Heart left ventricle (tissue), 16 donors: ENCODE measurements at places on chromosomes 16 and 17. TPM values are rescaled to one million over a fixed set of nuclear protein-coding genes. Genes with fewer than 3 reads are reported as not detected.

GRCh38 chr17:73297934-73298861, 13.6 kb downstream of the CDC42EP4 start:
- DNase-seq, result no peak

DNA sequence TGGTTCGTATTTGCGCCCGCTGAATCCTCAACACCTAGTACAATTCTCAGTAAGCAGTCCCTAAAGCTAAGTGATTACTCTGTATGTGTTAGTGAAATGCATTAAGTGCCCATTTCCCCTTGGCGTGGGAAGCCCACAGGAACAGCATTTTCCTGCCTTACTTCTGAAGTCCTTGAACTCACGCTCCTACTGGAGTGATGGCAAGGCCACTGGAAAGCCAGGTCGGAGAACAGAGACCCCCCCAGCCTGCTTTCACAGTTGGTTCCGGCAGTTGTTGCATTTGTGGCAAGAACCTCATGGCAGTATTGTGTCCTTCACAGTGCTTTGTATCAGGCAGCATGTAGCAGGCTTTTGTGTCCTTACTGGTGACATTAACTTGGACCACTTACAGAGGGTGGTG, 340.7 kb downstream of the CDH13 start:
- no peak for DNase-seq

GRCh38 chr17:70613681-70614080, 444.3 kb downstream of the KCNJ2 start:
- no peak for DNase-seq

DNA sequence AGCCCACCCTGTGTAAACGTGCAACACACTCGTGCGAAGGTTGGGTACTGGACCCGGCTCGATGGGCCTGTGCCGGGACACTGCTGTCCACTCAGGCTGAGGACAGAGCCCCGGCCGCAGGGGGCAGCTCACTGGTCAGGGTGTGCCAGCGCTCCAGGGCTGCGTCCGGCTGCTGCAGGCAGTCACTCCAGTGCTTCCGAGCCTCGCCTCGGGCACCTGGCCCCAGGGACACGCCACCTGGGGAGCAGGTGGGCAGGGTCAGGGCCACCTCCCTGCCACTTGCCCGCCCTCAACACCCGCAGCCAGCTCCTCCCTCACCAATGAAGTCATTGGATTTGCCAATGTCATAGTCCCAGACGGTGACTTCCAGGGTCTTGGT, 4.7 kb downstream of the DOC2A start:
- no peak for DNase-seq

Gene SHISA9
- total RNA-seq, result 0.38 TPM

Gene FBF1
- total RNA-seq, result 1.5 TPM

DNA sequence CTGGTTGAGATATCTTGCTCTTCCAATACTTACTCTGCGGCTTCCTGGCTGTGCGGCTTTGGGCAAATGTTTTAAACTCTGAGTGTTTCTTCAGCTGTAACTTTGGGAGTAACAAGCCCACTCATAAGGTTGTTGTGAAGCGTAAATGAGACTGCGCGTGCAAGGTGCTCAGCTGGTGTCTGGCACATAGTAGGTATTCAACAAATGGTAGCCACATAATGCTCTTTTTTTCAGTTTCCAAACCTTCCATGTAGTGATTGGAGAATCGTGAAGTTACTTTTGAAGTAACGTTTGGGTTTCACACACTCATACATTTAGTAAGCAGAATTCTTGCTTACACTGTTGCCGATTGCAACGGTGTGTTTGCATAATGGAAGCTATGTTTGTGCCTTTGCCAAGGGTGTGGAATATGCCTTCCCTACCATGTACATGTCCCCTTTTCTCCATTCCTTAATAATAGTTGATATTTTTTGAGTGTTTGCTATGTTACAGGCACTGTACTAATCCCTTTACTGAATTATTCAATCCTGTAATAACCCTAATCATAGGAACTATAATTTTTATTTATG, 829 bp downstream of the DHRS7B start:
- DNase-seq, result no peak

GRCh38 chr16:84481051-84481735, 23.3 kb downstream of the MEAK7 start:
- DNase-seq, result no peak

DNA sequence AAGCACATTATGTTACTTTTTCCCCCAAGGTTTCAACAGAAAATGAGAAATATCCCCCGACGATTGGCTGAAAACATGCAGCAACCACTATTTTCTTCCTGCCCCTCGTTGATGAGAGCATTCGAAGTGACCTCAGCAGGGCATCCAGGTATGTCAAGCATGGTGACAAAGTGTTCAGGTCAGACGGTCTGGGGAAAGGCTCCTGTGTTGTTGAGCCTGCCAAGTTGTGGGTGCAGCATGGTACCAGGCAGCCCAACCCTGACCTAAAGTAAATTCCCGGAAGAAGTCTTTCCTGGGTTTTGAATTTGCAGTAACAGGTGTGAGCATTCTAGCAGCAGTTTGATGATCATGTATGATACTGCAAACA, 51.7 kb upstream of the SEC14L1 start:
- no peak for DNase-seq

Gene ENKD1
- total RNA-seq, result 11.5 TPM

GRCh38 chr17:50818261-50818660, 17.1 kb upstream of the WFIKKN2 start:
- DNase-seq, result no peak

DNA sequence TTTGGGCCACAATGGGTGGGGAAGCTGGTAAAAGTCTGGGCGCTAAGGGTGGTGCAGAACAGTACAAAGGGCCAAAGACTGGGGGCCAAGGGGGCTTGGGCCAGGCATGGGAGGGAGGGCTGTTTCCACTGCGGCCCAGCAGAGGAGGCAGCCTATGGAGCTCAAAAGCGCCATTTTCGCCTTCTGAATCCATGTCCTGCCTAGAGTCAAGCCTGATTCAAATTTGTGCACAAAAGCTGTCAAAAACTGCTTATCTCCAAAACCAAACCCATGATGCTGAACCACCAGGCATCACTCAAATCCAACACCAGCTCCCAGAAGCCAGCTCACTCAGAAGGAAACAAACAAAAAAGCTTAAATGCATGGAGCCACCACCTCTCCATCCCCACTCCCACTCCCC, 16.0 kb downstream of the COG7 start:
- no peak for DNase-seq

Gene TP53TG3C
- total RNA-seq, result not detected

Gene NLRC3
- 1.2 TPM for total RNA-seq

GRCh38 chr17:8859804-8860430, 7.6 kb downstream of the PIK3R6 start:
- DNase-seq, result no peak

Gene ETV4
- total RNA-seq, result 0.72 TPM

GRCh38 chr17:74053712-74054078, 149.8 kb upstream of the RPL38 start:
- DNase-seq, result no peak

Gene CHST5
- total RNA-seq, result 0.50 TPM

GRCh38 chr17:41002814-41003213, 3.1 kb upstream of the KRTAP3-2 start:
- no peak for DNase-seq

- no peak for DNase-seq
These were observed 443.4 kb upstream of the SOX9 start for GRCh38 chr17:71677439-71677838.

DNA sequence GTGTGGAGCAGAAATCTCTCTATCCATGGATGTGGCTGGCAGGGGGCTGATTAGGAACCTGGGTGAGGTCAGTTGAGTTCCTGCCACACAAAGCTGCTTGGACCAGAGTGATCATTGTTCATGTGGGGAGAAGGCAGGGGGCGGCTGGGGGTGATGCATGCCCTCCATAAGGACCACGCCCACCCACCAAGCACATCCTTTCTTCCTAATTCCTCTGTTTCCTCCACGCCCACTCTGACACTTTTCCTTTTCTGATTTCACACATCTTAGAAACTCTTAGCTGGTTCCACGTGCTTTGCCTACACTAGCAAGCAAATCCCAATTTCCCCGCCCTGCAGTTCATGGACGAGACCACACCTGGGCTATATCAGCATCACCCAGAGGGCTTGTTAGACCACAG, 108.5 kb downstream of the SDK2 start:
- DNase-seq, result no peak

Gene OR1F1
- not detected for total RNA-seq

DNA sequence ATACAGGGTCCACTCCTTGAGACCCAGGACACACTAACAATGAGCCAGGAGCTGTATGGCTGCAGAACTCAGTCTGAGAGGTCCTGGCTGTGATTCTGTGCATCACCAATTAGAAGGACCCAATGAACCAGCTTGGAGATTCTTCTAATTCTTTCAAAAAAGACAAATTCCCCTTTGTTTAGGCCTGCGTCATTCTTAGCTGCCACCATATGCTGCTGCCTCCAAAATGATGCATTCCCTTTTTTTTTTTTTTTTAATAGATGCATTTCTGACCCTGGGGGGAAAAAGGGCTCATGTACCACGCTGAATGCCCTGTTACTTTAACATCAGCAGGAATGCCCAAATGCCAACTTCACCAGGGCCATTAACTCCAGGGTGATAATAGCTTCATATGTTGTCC, 28.5 kb downstream of the EMP2 start:
- DNase-seq, result no peak

- DNase-seq, result no peak
These were observed 279.7 kb downstream of the SLC39A11 start for GRCh38 chr17:72812823-72813222.

DNA sequence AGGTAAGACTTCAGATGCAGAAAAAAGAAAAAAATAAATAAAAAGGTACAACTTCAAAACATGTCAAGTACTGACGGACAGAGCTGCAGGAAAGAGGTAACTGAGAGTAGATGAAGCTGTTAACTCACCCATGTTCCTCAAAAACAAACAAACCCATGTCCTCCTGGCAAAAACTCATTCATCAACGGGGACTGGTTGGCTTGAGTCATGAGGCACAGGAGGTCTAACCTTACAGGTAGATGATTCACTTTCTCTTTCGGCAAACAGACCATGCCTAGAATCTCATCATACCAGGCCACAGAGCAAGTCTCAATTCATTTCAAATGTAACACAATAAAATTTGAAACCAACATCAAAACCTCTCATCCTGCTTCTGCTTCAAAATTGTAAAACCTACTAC, 12.3 kb upstream of the FASN start:
- no peak for DNase-seq

Gene TMC6
- 93.6 TPM for total RNA-seq

Gene ABCA10
- total RNA-seq, result 3.2 TPM

DNA sequence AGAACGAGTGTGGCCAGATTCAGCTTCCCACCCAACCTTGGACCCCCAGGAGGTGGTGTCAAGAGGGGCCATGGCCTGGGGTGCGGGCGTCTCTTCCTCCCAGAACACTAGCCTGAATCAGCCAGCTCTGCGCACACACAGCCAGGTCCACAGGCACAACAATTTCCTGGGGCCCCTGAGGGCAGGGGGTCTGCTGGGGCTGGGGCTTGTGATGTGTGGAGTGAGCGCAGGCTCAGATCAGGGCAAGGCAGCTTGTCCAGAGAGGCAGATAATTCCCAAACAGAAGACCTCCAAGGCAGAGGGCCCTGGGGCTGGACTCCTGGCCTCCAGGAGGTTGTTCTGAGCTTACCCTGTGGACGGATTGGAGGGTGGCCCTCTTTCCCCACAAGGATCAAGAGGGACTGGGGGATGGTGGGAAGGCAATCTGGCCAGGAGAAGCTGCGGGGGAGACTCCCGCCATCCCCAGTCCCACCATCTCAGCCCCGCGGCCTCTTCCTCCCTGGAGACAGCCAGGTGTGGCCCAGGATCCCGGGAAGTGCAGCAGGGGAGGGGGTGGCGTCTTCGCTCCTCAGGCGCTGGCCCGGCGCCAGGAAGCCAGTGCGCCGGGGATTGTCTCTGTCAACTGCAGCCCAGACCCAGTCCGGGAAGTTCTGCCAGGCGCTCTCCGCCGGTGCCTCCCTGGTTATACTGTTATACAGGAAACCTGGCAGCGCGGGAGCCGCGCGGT, 52.0 kb upstream of the AMZ2 start:
- peak; percentile 54 for DNase-seq

Gene SLC16A6
- 0.46 TPM for total RNA-seq

GRCh38 chr17:4908301-4908700, 5.4 kb upstream of the CHRNE start:
- no peak for DNase-seq

Gene NXPH3
- 4.5 TPM for total RNA-seq

DNA sequence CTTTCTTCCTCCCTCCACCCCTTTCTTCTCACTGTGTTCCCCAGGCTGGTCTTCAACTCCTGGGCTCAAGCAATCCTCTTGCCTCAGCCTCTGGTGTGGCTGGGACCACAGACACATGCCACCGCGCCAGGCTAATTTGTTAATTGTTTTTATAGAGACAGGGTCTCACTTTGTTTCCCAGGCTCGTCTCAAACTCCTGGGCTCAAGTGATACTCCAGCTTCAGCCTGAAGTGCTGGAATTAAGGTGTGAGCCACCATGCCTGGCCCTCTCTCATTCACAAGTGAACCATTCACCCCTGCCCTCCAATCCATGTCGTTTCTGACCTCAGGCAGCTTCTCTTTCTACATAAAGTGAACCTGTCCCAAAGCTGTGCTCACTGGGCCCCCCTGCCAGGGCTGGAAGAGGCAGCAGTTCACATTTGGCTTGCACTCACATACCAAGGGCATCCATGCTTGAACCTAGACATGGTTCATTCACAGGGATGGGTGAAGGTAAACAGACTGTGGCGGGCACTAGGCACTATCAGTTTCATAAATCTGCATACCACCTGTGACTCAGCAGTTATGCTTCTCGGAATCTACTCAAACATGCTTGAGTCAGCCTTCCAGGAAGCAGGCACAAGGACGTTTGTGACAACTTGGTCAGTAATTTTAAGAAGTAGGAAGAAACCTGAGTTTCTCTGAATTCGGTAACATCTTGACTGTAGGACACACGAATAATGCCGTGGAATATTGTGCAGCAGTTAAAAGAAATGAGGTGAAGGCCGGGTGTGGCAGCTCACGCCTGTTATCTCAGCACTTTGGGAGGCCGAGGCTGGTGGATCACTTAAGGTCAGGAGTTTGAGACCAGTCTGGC, 6.0 kb upstream of the RNF213 start:
- DNase-seq, result no peak

- no peak for DNase-seq
These were observed 17.1 kb downstream of the C1QTNF1 start for GRCh38 chr17:79041041-79041570.

GRCh38 chr16:24612656-24613055, 73.3 kb downstream of the RBBP6 start:
- DNase-seq, result no peak

- no peak for DNase-seq
These were observed 17.1 kb downstream of the ITGB4 start for GRCh38 chr17:75738218-75738802.

DNA sequence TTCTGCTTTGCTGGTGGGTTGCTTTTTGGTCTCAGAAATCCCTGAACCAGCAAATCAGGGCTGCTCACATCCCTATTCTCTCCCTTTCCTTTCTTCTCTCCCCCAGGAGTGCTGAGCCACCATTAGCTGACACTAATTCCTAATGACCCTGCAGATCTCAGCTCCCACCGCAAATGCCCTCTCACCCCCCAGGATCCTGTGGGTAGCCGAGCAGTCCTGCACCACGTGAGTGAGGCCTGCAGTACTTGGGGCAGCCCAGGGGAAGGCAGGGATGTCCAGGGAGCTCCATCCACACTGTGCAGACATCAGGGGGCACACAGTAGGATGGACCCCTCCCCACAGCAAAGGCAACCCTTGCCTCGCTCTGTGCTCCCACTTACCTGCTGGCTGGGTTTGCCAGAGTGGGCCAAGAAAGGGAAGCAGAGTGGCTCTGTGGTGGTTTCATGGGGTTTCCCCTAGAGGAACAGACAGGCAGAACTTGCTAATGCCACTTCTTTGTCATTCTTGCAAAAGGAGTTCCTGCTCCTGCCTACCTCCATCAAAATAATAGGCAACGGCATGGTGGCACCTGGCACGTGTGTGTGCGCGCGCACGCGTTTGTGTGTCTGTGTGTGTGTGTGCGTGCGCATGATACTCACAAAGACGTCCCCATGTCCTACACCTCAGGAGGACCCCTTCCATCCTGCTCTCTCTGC, 135.6 kb downstream of the GAS7 start:
- no peak for DNase-seq
